ENCODE measurements at places on chromosomes 1 and 21.

DNA sequence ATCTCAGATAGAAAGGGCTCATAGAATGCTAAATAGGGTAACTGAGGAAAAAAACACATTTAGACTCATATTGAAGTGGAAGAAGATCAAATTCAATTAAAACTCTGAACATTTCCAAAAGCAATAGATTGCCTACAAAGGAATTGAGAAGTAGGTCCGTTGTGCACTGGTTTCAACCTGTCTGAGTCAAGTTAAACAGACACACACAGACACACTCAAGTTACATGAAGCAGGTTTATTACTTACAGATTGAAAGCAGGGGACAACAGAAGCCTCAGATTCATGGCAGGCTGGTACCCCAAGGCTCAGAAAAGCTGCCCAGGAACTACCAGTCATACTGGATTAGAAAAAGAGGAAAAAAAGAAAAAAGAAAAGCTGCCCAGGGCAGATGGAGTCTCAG, 20.7 kb upstream of the S100A2 start:
- DNase-seq = no peak

- no peak for DNase-seq
Observed at GRCh38 chr1:100322436-100323211, 29.7 kb upstream of the CDC14A start.

DNA sequence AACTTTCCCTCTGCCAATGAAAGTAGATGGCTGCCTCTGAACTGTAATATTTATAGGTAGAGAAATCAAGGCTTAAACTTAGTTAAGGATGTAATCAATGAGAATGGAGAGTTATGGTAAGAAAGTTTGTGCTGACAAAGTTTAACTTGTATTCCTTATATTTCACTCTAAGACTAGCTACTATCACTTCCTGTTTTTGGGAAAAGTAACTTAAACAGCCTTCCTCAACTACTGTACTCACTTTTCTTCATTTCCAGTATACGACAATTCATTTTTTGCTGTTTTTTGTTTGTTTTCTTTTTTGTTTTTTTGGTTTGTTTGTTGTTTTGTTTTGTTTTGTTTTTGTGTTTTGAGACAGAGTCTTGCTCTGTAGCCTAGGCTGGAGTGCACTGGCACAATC, 3.7 kb downstream of the RGS18 start:
- DNase-seq = no peak

DNA sequence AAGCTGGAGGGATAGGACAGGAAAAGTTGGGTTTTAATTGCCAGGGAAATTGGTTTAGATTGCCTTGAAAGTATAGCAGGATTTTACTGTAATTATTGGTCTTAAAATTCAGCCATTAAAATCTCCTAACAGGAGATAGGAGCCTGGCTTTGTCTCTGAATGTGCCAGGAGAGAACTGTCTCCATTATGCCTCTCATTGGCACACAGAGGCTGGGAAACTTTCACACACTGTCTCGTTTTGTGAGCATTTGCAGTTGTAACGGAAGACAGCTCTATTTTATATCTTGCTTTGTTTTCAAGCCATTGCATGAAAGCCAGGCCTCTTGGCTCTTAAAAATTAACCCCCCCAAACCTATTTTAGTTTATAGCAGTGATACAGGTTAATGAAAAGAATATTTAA, 12.5 kb downstream of the DNAJC6 start:
- DNase-seq = no peak

GRCh38 chr1:212007178-212007577, 28.2 kb downstream of the INTS7 start:
- DNase-seq = no peak

- DNase-seq = peak; percentile 24
Observed at GRCh38 chr1:119870917-119871596, 25.3 kb downstream of the ADAM30 start.

GRCh38 chr1:109112652-109113285, 1.1 kb upstream of the ELAPOR1 start:
- DNase-seq = peak; percentile 56

- no peak for DNase-seq
Observed at GRCh38 chr1:90725657-90726424, 8.7 kb upstream of the BARHL2 start.

- DNase-seq = no peak
Observed at GRCh38 chr1:5658340-5659316, 333.6 kb downstream of the NPHP4 start.

DNA sequence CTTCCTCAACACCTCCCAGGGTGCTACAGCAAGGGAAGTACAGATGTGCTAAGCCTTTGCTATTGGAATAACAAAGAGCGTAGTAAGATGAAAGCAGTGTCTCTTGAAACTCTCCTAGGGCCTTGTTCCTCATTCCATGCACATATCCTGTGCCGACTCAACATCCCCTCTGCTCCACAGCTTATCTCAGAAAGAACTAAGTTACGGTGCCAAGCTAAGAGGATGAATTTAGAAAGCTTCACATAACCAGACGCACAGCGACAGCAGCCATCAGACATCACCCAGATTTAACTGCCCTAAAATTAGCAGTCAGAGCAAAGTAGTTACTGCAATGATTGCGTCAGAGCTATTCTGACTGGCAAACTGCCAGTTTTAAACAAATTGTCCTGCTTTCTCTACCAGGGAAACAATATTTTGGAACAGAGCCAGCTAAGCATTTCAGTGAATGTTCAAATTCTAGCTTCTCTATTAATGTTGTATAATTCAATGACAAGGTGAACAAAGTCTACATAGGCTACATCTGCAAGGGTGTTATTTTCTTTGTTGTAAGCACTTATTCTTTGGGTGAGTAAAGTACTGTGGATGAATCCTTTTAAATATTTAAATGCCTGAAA, 9.5 kb downstream of the SIPA1L2 start:
- DNase-seq = no peak

- DNase-seq = no peak
Observed at GRCh38 chr1:75672528-75673393, 51.7 kb upstream of the ACADM start.

DNA sequence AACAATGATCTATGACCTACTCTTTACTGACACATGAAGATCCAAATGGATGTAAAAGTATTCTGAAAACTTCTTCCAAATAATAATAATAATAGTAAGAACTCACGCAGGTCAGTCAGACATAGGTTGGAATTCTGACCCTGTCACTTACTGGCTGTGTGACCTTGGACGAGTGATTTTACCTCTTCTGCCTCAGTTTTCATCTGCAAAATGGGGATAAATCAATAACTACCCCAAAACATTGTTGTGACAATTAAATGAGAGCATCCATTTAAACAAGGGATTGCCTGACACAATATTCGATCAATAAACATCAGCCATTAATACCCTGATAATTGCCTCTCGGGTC, 556 bp downstream of the MECR start:
- DNase-seq = no peak

DNA sequence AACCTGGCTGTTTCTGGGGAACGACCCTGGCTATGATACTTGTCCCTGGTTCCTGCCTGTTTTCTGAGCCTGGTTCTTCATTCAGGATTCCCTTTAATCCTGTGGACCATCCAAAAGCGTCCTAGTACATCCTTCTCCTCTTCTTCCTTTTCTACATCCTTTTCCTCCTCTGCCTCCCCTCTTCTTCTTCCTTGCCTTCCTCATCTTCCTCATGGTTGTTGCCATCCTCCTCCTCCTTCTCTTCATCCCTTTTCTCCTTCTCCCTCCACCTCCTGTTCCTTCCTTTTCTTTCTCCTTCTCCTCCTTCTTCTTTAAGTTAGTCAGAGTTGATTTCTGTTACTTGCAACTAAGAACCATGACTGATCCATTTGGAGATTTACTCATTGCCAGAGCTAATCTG, 197.8 kb downstream of the FOXD2 start:
- no peak for DNase-seq

GRCh38 chr1:224774378-224774777, 155.1 kb upstream of the DNAH14 start:
- no peak for DNase-seq

DNA sequence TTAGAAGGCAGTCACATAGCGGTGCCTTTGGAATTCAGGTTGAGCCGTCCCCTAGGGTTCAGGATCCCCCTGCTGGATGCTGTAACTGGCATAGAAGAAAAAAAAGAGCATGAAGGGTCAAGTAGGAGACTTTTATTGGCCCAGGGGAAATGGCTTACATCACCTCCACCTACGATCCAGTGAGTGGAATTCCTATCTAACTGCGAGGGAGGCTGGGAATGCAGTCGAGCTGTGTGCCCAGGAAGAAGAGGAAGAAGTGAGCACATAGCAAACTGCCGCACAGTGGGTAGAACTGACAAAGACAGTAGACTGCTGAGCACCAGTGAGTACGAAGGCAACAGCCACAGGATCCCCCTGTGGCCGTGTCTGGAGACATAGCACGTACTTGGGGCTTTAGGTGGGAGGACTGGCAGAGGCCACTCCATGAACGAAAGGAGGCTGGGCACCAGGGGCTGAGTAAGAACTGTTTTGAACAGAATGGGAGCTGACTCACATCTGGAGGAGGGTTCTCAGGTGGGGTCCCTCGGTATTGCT, 79.2 kb downstream of the RNF220 start:
- no peak for DNase-seq
